ENCODE measurements at places on chromosomes 3 and 15.

- no peak for DNase-seq
Observed at GRCh38 chr3:190996181-190996775, 133.8 kb upstream of the GMNC start.

DNA sequence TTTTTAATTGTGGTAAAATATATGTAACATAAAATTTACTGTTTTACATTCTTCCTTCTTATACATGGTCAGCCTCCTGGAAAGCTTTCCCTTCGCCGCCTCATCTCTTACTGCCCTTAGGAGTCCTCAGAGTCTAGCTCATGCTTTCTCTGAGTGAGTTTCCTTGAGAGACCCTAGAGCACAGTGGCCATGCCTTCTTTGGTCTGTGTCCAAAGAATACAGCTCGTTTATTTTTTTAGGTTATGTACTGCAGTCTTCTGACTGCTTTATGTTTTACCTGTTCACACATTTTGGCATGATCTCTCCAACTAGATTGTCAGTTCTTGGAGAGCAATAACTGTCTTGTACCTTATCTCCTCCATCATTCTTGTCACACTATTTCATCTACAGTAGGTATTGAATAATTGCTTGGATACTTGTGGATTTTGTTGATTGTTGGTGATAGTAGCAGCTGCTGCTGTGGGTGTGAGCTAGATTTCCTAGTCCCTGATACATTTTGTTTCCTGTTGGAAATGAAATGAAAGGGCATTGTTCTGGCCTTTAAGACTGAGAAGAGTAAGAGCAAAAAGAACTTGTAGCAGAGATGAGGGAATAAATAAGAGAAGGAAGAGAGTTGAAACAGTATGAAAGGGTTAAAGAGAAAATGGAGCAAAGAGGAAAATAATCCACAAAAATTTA, 10.9 kb downstream of the ARIH2 start:
- no peak for DNase-seq

DNA sequence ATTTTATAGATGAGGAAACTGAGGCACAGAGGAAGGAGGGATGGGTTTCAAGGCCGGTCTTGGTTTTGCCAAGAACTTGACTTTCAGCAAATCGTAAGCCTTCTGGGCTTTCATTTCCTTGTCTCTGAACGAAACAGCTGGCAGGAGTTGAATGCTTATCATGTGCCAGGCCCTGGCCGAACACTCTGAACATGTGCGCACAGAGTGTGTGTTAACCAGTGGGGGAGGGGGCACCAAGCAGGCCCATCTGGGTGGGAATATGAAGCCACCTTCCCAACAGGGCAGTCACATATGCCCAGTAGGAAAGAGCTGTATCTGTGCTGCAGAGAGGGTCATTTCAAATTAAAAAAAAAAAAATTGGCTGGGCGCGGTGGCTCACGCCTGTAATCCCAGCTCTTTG, 29.3 kb downstream of the ZNF710 start:
- DNase-seq, result no peak

DNA sequence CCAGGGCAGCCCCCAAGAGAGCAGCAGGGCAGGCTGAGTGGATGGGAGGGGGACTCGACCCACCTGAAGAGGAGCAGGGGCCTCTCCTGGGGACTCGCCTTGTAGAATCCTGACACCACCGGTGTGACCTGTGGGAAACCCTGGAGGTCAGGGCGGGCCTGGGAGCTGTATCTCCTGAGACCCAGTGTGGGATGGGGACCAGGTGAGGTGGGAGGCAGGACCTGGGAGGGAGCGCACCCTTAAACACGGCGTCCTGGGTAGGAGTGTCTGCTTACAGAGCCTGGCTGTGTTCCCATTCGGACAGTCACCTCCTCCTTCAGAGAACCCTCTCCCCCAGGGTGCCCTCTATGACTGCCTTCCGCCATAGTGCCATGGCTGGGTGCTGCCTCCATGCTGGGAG, 27.1 kb downstream of the C15orf39 start:
- DNase-seq, result no peak

GRCh38 chr3:112767177-112767576, 79.5 kb downstream of the CD200R1L start:
- DNase-seq, result no peak
